ENCODE measurements at places on chromosomes 16 and 17. TPM values are rescaled to one million over a fixed set of nuclear protein-coding genes. Genes with fewer than 3 reads are reported as not detected.

Gene ARHGAP44
- total RNA-seq, result not detected

Gene MYOCD
- not detected for total RNA-seq

Gene HOXB2
- total RNA-seq, result 4.8 TPM

Gene NUDT7
- 0.93 TPM for total RNA-seq

Gene SLC13A2
- not detected for total RNA-seq

Gene FBXW10
- total RNA-seq, result not detected

Gene CLEC3A
- total RNA-seq, result not detected

Gene TEKT5
- not detected for total RNA-seq

Gene HOXB9
- total RNA-seq, result not detected

Gene GP2
- not detected for total RNA-seq

Gene KCNG4
- not detected for total RNA-seq

Gene TMUB2
- 34.8 TPM for total RNA-seq

Gene OTOA
- total RNA-seq, result 0.19 TPM

Gene NHLRC4
- total RNA-seq, result 0.55 TPM

Gene CBX4
- 196 TPM for total RNA-seq

Gene E4F1
- total RNA-seq, result 33.8 TPM

Gene CEP95
- total RNA-seq, result 269 TPM

Gene KRTAP9-2
- total RNA-seq, result not detected

Gene LITAFD
- total RNA-seq, result 0.60 TPM

Gene SPATA22
- 0.80 TPM for total RNA-seq

Gene CHST5
- not detected for total RNA-seq

Gene WSCD1
- not detected for total RNA-seq

Gene TBC1D3C
- not detected for total RNA-seq

Gene KRTAP3-2
- not detected for total RNA-seq

Gene NDUFAF8
- 34.6 TPM for total RNA-seq

Gene NPIPB13
- total RNA-seq, result 12.2 TPM

Gene SERPINF2
- total RNA-seq, result 0.49 TPM

Gene CEMP1
- total RNA-seq, result 1.0 TPM

Gene KCNJ16
- not detected for total RNA-seq

Gene PIRT
- total RNA-seq, result not detected

Gene SP2
- 21.5 TPM for total RNA-seq

Gene AURKB
- total RNA-seq, result 1.4 TPM

Gene GNG13
- total RNA-seq, result not detected

Gene TLCD3B
- not detected for total RNA-seq

Gene CCL17
- not detected for total RNA-seq

Gene TMEM231
- total RNA-seq, result 2.5 TPM

Gene UMOD
- total RNA-seq, result not detected

Gene GCGR
- not detected for total RNA-seq

Gene HIGD1B
- total RNA-seq, result not detected

Gene CCL4
- 1.5 TPM for total RNA-seq

Gene ALOX12
- not detected for total RNA-seq

Gene CLEC10A
- 0.59 TPM for total RNA-seq

Gene BTBD17
- total RNA-seq, result not detected

Gene ZKSCAN2
- total RNA-seq, result 10.2 TPM

Gene LITAF
- total RNA-seq, result 257 TPM

Gene TSPAN10
- 0.17 TPM for total RNA-seq

Gene TEX14
- 0.66 TPM for total RNA-seq

Gene GLIS2
- total RNA-seq, result not detected

Gene CD300LF
- 0.39 TPM for total RNA-seq

Gene ABCA6
- total RNA-seq, result 0.25 TPM

Gene NPIPB8
- not detected for total RNA-seq

Gene CACNG5
- total RNA-seq, result not detected

Gene CTRB1
- not detected for total RNA-seq

Gene G6PC1
- not detected for total RNA-seq

Gene NPIPA8
- total RNA-seq, result 46.8 TPM

Gene NUP93
- total RNA-seq, result 47.2 TPM

Gene APOBR
- total RNA-seq, result 5.6 TPM

Measured in CD4-positive, alpha-beta T cell (primary cell).